ENCODE measurements at places on chromosomes 13 and 19. TPM values are rescaled to one million over a fixed set of nuclear protein-coding genes. Genes with fewer than 3 reads are reported as not detected.

ATXN8OS gene
- not detected for total RNA-seq

C5AR2 gene
- 0.31 TPM for total RNA-seq

ALOX5AP gene
- total RNA-seq = 0.72 TPM

ZNF761 gene
- 9.3 TPM for total RNA-seq

SOX1 gene
- not detected for total RNA-seq

All from tongue (tissue), 3 donors.